Fibroblast of upper back skin (primary cell): ENCODE measurements at places on chromosomes 6 and 20.

- no peak for DNase-seq
These were observed 54.6 kb downstream of the FYN start for GRCh38 chr6:111818539-111819226.

DNA sequence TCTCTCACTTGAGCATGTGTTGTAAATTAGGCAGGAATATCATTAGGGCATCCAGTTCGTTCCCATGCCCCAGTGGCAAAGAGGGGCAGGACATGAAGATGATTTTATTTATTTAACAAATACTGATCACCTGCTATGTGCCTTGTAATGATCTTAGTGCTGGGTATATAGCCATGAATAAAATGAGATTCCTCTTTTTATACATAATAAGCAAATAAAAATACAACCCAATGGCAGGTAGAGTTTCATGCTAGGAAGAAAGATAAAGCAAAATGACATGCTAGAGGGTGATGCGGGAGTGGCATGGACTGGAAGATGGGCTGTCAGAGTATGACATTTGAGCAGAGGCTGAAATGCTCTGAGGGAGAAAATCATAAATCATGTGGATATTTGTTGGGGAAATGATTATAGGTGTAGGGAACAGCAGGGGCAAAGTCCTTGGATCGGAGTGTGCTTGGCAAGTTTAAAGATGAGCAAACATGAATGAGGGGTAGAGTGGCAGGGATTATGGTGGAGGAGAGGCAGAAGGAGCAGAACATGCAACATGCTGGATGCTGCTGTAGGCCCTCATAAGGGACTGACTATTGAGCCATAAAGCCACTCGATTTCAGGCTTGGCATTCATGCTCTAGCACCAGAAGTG lies 342.1 kb downstream of the PLCB1 start:
- no peak for DNase-seq

- DNase-seq: peak; percentile 37
These were observed 46.3 kb downstream of the BTBD9 start for GRCh38 chr6:38593409-38593808.

DNA sequence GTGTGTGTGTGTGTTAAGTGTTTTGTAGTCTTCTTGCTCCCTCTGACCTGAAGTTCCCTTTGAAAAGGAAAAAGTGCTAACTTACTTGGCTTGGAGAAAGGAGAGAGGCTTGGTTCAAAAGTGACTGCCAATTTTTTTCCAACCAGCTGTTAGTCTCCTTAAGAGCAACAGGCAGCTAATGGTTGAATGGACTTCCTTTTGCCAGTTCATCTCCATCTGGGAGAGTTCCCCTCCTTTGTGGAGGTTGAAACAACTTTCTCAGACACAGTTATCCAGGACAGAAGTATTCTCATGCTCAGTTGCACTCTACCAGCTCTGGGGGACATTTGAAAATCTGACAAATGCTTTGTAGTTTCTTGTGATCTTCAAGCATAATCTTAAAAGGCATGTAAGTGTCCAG lies 4.5 kb downstream of the RIPOR2 start:
- no peak for DNase-seq

DNA sequence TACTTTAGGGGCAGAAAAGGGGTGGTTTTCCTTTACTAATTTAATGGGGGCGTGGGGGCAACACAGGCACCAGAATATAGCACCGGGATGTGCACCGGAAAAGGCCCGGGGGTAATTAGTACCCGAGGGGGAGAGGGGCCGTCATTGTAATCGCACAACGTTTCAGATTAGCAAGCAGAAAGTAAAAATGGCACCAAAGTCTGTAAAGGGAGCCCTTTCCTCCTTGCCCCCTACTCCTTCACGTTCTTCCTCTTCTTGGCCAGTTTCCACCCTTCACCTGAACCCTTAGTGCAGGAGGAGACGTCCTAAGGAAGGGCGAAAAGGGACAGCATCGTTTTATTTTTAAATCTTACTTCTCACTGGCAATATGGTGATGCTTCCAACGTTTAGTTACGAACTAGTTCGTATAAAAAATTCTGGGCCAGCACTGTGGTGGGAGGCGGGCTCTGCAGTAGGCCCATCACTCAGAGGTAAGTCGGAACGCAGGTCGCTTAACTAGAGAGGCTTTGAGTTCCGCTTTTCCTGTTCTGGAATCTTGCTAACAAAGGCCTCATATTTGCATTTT lies 742 bp upstream of the CEP85L start:
- no peak for DNase-seq
